Stimulated activated CD4-positive, alpha-beta T cell treated with anti-CD3 and anti-CD28 coated beads, Interleukin-1b, Interleukin-23, amount 100 ng/mL, for 1 hour (primary cell): ENCODE measurements at places on chromosomes 12 and 14.

DNA sequence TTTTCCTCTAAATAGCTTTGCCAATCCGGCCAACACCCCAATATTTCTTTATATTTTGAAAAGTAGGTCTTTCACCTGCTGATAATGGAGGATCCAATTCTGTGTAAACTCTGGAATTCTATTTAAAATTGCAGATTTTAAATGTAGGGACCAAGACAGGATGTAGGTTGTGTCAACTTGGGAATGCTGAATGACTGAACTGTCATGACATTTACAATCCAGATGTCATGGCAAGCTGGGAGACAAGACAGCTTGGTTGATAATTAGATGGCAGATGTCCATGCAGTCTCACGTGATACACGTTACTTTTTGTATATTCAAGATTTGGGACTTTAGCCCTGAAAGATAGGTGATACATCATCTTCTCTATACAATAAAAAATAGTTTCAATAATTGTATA lies 477.2 kb downstream of the DIO2 start:
- DNase-seq: no peak

DNA sequence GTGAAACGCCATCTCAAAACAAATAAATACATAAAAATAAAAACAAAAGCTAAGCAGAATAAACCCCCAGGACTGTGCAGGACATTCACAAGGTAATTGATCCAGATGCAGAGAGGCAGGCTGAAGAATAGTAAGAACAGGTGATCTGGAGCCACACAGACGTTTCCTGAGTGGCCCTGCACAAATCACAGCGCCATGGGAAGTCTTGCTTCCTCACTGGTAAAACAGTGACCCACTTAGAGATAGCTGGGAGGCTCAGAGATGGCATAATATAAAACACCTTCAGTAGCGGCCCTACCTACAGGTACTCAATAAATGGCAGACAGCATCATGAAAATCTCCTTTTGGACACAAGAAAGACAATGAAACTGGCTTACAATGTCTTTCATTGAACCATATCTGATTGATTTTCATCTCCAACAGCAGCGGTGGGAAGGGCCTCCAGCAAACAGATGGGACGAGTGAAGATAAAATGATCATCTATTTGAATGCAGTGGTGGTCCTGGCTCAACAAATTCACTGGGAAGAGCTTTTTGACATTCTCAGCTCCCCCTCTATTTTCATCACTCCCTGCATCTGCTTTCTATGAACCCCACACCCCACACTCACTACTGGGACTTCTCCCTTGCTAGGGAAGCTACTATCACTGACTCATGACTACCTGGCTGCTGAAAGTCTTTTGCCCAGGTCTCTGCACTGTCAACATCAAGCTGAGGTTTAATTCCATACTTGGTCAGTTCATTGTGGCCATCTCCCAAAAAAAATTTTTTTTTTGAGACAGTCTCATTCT lies 63.9 kb downstream of the FOXN3 start:
- no peak for DNase-seq

DNA sequence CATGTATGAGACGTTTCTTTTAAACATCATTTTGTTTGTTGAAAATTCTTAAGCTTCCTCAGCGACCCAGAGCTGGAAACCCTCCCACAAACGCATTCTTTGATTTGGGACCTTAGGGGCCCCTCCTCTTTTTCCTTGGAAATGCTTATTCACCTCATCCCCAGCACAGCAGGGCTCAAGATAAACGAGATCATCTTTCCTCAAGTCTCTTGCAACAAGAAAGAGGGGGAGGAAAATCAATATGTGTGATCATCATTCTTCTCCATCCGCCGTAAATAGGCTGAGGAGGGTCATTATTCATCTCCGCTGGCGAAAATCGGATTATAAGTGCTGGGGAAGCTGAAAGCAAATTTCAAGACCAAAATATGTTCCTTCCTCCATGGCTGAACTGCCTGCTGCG lies 1415.2 kb downstream of the AACS start:
- no peak for DNase-seq

DNA sequence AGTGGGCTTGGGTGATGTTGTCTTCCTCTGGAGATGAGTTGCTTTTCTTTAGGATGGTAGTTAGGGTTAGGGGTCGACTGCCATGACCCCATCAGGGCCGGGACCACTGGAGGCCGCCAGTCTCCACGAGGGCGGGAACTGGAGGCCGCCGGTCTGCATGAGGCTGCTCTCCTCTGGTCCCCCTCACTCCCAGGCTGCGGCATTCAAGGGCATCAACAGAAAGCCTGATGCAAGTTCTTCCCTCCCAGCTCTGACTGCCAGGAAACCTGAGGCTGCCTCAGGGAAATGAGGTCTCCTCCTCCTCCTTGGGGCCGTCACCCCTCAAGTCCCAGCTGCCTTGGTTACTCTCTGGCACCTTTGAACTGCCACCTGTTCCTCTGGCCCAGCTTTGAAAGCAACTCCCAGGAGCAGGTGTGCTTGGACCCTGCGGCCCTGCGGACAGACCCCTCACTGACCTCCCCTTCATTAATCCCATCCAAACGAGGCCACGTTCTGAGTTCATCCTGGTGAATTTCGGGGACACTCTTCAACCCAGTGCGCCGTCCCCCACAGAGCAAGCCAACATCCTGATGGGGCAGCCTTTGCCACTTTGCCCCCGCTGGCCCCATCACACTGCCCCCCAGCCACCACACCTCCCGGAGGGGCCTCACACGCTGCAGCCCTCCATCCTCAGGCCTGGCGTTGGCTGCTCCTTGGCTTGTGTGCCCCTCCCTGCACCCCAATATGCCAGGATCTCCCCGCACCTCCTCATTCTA lies 37.2 kb upstream of the FBRSL1 start:
- no peak for DNase-seq

- DNase-seq: no peak
Measured at GRCh38 chr14:98513558-98513957, 758.4 kb downstream of the BCL11B start.

DNA sequence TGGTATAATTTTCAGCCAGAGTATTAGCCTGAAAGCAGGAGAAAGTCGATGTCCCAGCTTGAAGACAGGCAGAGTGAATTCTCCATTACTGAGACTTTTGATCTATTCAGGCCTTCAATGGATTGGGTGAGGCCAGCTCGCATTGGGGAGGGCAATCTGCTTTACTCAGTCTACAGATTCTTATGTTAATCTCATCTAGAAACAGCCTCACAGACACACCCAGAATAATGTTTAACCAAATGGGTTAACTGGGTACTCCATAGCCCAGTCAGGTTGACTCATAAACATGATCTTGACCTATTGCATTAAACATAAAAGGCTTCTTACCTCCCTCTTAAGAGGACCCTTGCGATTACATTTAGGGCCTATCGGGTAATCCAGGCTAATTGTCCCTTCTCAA lies 118.0 kb downstream of the KTN1 start:
- DNase-seq: no peak

DNA sequence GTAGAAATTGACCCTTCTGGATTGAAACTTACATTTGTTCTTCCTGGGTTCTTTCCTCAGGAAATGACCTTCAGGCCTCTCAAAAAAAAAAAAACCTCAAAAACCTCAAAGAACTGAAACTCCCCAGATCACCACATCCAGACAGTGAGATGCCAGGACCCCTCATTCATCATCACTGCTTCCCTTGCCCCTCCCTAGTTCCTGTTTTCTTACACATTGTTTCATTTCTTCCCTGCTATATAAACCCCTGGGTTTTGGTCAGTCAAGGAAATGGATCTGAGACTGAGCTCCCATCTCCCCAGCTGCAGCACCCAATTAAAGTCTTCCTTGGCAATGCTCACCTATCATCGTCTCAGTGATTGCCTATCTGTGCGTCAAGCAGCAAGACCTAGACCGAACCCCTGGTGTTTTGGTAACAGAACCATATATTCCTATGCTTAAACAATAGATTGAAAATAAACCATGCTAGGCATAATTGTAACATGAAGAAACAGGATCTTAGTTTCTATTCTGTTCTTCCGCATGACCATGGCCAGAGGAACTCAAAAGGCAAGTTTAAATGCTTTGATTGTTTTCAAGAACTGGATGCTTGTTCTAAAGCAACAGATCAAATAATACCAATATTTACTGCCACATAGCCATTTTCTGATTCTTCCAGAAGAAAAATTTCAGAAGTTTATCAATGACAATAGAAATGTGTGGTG lies 108.0 kb upstream of the MAX start:
- no peak for DNase-seq

- DNase-seq: no peak
Measured at GRCh38 chr14:67738740-67739504, 37.2 kb downstream of the RDH12 start.

GRCh38 chr14:99518441-99519346 lies 37.5 kb downstream of the CCNK start:
- DNase-seq: peak; percentile 74

DNA sequence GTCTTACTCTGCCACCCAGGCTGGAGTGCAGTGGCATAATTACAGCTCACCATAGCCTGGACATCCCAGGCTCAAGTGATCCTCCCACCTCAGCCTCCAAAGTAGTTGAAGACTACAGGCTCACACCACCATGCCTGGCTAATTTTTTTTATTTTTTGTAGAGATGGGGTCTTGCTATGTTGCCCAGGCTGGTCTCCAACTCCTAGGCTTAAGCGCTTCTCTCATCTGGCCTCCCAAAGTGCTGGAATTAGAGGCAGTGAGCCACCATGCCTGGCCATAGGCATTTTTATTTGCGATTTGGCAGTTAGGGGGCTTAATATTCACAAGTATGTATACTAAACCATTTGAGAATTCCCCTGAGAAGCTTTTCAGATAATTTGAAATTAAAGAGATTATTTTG lies 19.1 kb downstream of the PNMA1 start:
- no peak for DNase-seq

GRCh38 chr12:27787559-27787958 lies 7.5 kb upstream of the MANSC4 start:
- DNase-seq: no peak

GRCh38 chr12:2503762-2504161 lies 291.0 kb upstream of the FKBP4 start:
- no peak for DNase-seq

GRCh38 chr14:51004352-51004800 lies 60.1 kb upstream of the PYGL start:
- no peak for DNase-seq

DNA sequence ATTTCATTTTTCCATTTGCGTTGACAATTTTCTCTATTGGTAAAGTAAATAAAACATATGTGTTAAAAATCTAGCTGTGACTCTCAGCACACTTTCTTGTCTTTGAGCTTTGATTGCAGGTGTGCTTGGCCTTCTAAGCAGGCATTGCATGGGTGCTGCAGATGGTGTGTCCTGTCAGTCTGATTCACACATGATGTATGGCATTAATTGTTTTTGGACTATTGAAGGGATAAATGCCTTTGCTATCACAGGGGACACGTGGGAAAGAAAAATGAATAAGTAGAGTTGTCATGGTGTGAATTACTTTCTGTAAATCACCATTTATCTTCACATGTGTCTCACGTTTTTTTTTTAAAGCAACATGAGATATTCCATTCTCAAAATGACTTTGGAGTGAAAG lies 211.3 kb upstream of the NAV3 start:
- DNase-seq: no peak

GRCh38 chr14:100780646-100781355 lies 45.1 kb upstream of the MEG3 start:
- no peak for DNase-seq

DNA sequence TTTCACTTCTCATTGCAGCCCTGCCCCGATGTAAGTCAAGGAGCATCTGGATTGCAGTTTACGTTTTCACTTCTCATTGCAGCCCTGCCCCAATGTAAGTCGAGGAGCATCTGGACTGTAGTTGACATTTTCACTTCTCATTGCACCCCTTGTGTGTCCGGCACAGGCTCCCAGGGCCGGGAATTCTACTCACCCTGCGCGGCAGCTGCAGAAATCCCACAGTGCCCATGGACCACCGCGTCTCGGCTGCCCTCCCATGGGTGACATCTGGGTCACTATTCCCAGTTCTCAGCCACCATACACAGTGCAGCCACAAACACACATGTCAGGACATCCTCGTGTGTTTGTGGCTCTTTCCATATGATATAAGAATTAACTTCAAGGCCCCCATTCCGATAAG lies 378.5 kb downstream of the ADGRD1 start:
- no peak for DNase-seq

DNA sequence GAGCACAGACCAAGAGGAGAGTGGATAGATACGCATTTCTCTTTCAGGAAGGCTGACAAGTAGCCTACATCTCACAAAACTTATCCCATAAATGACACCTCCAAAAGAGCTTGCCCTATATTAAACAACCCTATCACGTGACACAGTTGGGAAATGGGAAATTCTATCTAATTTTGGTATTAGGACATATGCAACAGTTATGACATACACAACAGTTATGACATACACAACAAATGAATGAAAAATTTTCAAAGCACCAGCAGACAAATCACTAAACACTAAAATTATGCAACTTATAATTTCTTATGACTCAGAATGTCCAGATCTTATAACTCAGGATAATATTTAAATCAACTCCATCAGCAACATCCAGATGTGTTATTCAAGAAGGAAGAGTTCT lies 54.1 kb downstream of the DUSP16 start:
- DNase-seq: no peak

GRCh38 chr14:86217523-86217922 lies 687.6 kb downstream of the FLRT2 start:
- DNase-seq: no peak

DNA sequence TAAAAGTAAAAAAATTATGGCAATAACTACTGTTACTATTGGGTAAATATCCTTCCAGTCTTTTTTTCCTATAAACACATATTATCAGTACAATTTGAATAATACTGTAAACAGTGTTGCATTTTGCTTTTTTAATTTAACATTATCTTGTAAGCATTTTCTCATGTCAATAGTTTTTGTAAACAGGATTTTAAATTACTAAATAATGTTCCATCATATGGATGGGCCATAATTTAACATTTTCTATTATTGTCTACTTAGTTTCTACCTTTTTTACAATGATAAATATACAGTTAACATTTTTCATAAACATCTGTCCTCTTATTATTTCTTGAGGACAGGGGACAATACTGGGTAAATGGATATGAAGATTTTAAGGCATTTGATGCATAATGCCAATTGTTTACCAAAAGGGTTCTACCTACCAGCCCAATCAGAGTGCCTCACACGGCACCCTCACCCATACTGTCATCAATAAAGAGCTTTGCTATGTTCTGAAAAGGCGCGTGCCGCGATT lies 759 bp upstream of the ACVR1B start:
- no peak for DNase-seq

GRCh38 chr14:78088916-78089315 lies 81.3 kb upstream of the NRXN3 start:
- no peak for DNase-seq

GRCh38 chr14:89137526-89138163 lies 279.4 kb downstream of the FOXN3 start:
- no peak for DNase-seq
